NCI-H524 (cell line): ENCODE measurements at places on chromosomes 4 and X.
A peak's percentile ranks its signal among the peaks of the same experiment; 100 is the strongest.

GRCh38 chr4:55512922-55513571, 33.7 kb downstream of the CLOCK start:
- no peak for DNase-seq

GRCh38 chrX:41723826-41724225, at the start of gene GPR82:
GPR82 (plus strand) TSS chrX:41724181; CDS start chrX:41727027, 2,846 bp downstream.
- DNase-seq: no peak

- no peak for DNase-seq
Measured at GRCh38 chr4:165766018-165766417, 107.0 kb upstream of the TLL1 start.

- no peak for DNase-seq
Measured at GRCh38 chrX:148813422-148813821, 313.0 kb downstream of the AFF2 start.

- no peak for DNase-seq
Measured at GRCh38 chr4:134343081-134343480, 141.5 kb upstream of the PABPC4L start.

DNA sequence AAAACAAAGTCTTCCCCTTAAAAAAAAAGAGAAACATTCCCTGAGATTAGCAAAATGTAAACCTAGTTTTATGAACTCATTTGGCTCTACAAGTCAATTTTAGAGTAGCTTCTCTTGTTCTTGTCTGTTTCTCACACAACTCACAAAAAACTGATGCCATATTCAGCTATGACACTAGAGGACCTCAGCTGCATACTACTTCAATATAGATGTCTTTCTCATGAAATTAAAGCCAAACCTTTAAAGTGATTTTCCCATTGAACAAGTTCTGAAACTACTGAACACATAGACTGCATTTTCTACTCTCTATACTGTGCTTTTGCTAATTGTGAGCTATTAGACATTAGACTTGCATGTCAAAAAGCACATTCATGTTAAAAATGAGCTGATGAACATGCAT, 49.8 kb downstream of the TBCK start:
- no peak for DNase-seq

DNA sequence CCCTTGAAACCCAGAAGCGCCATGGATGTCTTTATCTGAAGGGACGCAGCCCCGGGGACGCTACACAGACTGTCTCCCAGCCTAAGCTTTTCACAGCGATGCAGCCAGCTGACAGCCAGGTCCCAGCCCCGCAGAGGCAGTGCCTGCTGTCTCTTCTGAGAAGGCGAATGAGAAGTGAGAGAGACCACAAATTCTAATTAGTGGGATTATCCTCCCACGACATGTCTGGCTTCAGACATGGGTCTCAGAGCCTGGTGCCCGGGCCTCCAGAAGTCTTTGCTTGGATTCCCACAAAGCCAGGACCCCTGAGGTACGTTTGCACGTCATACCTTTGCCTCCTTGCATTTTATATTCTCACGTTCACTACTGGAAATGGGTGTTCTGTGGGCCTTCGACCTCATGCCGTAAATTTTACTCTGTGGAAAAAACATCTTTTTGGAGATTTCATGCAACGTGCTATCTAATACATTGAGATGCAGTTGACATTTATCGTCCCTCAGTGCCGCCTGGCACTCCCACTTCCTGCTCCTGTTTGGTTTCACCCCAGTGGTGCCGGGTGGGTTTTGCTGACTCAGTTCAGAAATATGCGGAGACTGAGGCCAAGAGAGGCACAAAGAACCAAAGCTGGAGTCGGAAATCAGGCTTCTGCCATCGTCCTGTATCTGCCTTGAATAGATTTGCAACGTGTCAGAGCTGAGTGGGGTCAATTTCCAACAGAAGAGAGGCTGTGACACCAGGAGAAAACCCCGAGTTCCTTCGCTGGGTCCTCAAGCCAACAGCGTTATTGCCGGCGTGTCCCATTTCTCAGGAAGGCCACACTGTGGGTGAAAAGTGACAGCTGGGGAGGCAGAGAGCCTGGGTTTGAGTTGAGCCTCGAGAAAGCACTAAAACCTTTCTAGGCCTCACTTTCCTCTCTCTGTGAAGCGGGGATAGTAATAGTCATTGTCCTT, 114.4 kb downstream of the STK32B start:
- peak; percentile 49 for DNase-seq

GRCh38 chr4:15652841-15653240, 2.3 kb downstream of the FBXL5 start:
- no peak for DNase-seq

DNA sequence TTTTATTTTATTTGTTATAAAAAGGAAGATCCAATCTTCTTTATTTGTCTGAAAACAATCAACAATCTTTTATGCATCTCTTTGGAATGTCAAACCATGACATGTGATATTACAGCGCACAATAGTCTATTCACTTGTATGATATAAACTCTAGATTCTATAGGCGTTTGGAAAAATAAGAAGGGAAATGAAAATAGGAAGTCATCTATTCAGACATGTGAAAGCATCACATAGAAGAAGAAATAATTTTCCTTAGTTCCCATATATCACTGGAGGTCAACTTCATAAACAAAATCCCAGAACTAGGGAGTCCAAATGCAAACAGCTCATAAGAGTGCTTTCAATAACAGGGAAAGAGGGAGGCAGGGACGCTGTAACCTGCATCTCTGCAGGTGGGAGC, 139.5 kb upstream of the RASGEF1B start:
- no peak for DNase-seq

GRCh38 chrX:44314259-44314734, 29.2 kb downstream of the EFHC2 start:
- no peak for DNase-seq

DNA sequence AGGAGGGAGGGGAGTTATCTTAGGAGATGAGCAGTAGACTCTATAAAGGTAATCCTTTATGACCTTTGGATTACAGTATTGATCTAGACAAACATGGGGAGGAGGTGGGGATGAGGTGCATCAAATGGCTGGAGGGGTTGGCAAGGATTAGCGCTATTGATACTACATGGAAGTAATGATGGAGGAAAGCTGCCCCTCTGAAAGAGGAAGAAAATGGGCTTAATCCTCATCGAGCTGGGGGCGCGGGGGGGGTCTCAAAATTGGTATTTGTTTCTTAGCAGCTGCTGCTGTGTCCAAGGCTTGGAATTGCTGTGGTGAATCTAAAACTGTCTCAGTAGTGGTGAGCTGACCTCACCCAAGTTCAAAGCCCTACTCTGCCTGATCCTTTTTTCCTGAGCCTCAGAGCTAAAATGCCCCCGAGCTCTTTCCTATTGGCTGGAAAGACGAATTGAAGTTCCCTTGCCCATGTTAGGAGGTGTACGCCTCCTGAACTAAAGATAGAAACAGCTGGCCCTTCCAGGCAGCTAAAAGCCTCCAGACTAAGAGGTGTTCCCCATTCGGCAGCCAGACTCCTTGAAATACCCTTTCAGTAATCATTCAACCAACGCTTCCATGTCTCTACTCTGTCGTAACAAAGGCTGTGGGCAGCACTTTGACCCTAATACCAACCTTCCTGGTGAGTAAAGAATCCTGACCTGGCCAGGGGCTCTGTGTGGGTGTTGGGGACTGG, at the start of gene ITGB1BP2:
ITGB1BP2 (plus strand) TSS at position 556 of the 730 bp plus-strand sequence; CDS start at position 613, 57 bp downstream.
- DNase-seq: peak; percentile 68

GRCh38 chr4:152485726-152486276, 50.1 kb downstream of the FBXW7 start:
- DNase-seq: no peak

GRCh38 chrX:18875256-18875878, 108.5 kb downstream of the PHKA2 start:
- peak; percentile 74 for DNase-seq

DNA sequence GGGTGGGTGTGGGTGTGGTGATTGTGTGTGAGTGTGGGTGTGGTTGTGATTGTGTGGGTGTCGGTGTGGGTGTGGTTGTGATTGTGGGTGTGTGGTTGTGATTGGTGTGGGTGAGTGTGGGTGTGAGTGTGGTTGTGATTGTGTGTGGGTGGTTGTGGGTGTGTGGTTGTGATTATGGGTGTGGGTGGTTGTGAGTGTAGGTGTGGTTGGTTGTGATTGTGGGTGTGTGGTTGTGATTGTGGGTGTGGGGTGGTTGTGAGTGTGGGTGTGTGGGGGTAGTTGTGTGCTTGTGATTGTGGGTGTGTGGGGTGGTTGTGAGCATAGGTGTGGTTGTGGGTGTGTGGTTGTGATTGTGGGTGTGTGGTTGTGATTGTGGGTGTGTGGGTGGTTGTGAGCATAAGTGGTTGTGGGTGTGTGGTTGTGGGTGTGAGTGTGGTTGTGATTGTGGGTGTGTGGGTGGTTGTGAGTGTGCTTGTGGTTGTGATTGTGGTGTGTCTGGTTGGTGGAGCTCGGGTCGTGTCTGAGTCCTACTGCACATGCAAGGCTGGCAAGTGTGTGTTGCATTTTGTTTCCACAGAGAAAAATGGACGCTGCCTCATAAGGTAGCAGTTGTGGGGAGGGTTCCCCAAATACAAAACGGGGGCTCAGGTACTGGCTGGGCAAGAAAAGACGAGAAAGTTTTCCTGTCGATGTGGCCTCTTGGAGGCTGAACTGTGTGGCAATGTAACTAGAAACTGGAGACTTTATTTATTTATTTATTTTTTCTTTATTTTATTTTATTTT, 116.7 kb downstream of the UBE2K start:
- DNase-seq: no peak

DNA sequence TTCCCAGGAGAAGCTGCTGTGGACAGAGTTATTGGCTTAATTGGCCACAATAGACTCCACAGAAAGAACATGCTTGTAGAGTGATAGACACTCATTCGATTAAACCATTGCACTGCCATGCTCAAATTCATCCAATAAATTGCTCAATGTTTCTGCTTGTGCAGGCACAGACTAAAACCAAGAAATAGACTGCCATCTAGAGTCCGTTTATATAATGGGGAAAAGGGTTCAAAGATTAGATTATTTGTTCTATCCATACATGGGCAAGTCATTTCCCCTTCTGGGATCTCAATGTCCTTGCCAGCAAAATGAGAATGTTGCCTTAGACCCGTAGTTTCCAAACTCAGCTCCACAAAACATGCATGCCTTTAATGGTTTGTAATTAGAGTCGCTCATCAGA, 8.7 kb downstream of the SMIM10 start:
- DNase-seq: peak; percentile 39

GRCh38 chrX:154000051-154000450, 19.7 kb downstream of the IRAK1 start:
- no peak for DNase-seq

DNA sequence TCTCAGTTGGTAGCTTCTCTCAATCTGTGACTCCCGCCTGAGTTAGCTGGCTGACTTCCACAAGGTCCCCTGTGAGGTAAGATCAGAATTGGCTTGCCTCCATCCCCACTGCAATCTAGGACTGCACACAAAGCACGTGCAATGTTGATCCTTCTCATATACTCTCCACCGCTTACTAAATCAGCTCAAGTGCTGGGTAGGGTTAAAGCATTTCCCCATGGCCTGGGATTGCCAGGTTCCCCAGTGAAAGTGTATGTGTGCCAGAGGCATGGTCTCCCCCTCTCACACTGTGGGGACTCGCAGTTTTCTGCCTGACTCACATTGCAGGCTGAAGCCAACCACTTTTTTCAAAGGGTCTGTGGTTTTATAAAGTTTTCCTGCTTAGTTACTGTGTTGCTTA, 886.9 kb downstream of the FAM133A start:
- DNase-seq: no peak

GRCh38 chr4:94451695-94452475, at the start of gene PDLIM5:
PDLIM5 (plus strand) TSS chr4:94451942; CDS start chr4:94455289, 3,347 bp downstream.
- peak; percentile 55 for DNase-seq

GRCh38 chr4:63894161-63894560, 515.1 kb downstream of the TECRL start:
- DNase-seq: no peak

GRCh38 chrX:70087857-70088630, 25.8 kb downstream of the OTUD6A start:
- DNase-seq: peak; percentile 81

GRCh38 chr4:44563496-44563895, 87.9 kb downstream of the YIPF7 start:
- DNase-seq: no peak

DNA sequence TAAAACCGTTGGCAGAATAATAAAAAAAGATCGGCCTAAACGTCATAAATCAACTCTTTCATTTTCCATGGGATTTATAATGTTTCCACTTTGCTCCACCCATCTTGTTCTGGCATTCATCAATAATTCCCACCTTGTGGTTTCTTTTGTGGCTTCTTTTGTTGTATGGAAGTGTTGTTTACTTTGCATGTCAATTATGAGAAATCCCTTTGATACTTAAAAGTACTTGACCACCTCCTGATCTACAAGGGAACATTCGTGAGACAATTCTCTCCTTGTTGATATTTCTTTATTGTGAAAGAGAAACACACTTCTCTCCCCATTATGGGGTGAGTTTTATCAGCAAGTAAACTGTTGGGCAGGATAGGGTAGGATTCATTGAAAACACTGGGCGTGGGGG, 2.8 kb downstream of the AMELX start:
- DNase-seq: no peak

GRCh38 chr4:145071560-145071959, 26.4 kb downstream of the ANAPC10 start:
- no peak for DNase-seq

DNA sequence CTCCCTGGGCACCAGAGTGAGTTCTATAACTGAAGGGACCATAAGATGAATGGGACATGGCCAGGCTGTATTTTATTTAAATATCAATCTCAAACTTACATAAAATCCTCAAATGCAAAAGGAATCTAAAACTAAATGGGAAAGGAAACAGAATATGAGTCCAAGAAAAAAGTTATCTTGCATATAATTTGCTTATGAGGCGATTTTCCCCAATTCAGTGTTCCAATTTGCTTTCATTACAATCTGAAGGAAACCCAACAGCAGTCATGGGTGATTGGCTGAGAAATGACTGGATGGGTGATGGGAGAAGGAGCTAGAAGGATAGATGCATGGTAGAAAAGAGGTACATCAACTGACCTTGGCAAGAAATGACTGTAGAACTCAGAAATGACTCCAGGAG, 511.3 kb upstream of the TENM3 start:
- DNase-seq: no peak

- DNase-seq: no peak
Measured at GRCh38 chr4:155307731-155308277, 69.0 kb downstream of the MAP9 start.

DNA sequence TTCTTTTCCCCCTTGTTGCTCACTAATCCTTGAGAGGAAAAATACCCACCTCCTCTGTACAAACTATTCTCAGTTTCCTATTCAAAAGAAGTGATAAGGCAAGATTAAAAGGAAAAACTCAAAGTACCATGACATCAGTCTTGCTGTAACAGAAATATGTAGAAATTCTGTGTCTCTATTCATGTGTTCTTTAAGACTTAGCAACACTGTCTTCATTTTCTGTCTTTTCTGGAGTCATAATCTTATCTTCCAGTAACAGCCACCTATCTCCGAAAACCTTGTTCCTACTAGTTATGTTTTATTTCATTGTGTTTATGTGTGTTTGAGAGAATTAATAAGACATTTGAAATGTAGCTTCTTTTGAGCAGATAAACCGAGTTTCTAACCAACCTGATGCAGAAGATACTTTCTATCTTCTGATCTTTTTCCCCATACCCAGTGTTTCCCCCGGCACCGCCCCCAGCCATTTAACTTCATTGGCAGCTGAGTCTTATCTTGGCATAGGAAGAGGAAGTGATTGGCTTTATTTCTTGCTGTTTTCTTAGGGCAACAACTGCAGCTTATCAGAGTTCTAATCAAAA, 8.0 kb downstream of the FAM241A start:
- DNase-seq: no peak
